Stimulated activated CD4-positive, alpha-beta T cell treated with anti-CD3 and anti-CD28 coated beads, Interleukin-1b, Interleukin-23, amount 100 ng/mL, for 24 hours (primary cell): ENCODE measurements at places on chromosomes 5 and 9.

DNA sequence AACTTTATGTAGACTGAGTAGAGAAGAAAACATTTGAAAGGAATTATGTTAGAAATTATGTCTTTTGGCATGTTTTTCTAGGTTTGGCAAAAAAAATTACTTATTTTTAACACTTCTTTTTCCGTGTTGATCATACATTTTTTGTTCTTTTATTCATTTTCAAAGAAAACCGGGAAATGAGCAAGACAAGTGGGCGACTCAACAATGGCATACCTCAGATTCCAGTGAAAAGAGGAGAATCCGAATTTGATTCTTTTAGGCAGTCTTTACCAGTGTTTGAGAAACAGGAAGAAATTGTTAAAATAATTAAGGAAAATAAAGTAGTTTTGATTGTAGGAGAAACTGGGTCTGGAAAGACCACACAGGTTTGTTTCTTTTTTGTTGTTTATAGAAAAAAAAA lies 12.9 kb downstream of the YTHDC2 start:
- DNase-seq, result no peak

GRCh38 chr5:77518304-77518703 lies 26.2 kb upstream of the WDR41 start:
- no peak for DNase-seq

- no peak for DNase-seq
Measured at GRCh38 chr5:56259002-56259511, 25.9 kb upstream of the ANKRD55 start.

DNA sequence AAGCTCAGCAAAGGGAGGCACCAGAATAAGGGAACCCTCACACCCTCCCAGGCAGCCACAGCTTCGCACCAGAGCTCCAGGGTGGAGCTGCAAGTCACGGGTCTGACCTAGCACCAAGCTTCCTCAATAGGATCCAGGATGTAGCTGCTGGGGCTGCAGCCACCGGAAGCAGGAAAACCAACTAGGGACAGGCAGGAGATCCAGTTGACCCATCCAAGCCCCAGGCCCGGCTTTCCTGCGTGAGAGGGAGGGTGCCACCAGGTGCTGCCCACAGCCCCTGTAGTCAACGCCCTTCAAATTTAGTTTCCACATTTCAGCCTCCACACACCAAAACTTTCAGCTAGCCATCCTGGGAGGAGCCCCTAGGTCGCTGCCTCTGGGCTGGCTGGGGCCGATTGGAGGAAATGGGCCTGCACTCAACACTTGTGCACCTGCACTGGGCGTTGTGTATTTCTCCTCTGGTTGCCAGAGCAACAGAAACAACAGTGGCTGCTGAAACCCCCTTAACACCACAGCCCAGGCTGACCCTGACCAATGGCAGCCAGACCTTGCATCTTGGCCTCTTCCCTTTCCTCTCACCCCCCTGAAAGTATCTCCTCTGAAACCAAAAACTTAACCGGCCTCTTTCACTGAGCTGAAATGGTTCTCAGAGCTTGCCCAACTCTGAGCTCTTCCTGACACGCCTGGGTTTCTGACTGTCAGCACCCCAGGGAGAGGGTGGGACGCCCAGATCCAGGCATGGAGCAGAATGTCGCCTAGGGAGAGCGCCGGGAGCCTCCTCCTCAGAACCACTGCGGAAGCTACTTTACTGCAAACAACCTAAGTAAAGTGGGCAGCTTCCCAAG lies 226.5 kb upstream of the MAP3K1 start:
- DNase-seq, result no peak

DNA sequence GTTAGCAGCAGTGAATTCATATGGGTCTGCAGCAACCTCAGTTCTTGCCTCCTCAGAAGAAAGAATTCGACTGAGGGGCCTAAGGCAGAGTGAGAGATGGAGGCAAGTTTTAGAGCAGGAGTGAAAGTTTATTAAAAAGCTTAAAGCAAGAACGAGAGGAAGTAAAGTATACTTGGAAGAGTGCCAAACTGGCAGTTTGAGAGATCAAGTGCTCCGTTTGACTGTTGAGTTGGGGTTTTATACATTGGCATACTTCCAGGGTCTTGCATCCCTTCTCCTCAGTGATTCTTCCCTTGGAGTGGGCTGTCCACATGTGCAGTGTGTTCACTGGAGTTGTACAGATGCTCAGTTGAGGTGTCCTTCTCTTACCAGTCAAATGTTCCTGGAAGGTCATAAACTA lies 203.6 kb downstream of the SPATA31D1 start:
- DNase-seq, result no peak

- DNase-seq, result no peak
Measured at GRCh38 chr5:10304932-10305331, 2.8 kb downstream of the CMBL start.

- no peak for DNase-seq
Measured at GRCh38 chr5:128764601-128765310, 200.5 kb upstream of the SLC27A6 start.

DNA sequence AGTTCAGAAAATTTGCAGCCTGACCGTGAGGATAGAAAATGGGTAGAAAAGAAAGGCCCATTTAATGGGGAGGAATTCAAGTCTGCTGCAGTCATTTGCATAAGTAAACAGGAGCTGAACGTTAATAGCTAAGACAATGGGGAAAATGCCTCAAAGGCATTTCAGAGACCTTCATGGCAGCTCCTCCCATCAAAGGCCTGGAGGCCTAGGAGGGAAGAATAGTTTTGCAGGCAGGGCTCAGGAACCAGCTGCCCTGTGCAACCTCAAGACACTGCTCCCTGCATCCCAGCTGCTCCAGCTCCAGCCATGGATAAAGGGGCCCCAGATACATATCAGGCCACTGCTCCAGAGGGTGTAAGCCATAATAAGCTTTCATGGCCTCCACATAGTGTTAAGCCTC lies 32.2 kb upstream of the CDH18 start:
- DNase-seq, result no peak

DNA sequence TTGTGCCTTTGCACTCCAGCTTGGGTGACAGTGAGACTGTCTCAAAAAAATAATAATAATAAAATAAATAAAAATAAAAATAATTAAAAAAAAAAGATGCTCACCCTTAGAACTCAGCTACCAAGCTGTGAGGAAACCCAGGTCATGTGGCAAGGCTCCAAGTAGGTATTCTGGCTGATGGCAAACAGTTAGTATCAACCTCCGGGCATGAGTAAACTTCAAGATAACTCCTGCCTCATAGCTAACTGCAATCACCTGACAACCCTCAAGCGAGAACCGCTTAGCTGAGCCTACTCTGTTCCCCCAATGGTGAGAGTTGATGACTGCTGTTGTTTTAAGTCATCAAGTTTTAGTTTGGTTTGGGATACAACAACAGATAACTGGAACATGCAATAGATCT lies 6.1 kb upstream of the SLC44A1 start:
- no peak for DNase-seq

- no peak for DNase-seq
Measured at GRCh38 chr5:136529081-136529480, 163.7 kb upstream of the TRPC7 start.

DNA sequence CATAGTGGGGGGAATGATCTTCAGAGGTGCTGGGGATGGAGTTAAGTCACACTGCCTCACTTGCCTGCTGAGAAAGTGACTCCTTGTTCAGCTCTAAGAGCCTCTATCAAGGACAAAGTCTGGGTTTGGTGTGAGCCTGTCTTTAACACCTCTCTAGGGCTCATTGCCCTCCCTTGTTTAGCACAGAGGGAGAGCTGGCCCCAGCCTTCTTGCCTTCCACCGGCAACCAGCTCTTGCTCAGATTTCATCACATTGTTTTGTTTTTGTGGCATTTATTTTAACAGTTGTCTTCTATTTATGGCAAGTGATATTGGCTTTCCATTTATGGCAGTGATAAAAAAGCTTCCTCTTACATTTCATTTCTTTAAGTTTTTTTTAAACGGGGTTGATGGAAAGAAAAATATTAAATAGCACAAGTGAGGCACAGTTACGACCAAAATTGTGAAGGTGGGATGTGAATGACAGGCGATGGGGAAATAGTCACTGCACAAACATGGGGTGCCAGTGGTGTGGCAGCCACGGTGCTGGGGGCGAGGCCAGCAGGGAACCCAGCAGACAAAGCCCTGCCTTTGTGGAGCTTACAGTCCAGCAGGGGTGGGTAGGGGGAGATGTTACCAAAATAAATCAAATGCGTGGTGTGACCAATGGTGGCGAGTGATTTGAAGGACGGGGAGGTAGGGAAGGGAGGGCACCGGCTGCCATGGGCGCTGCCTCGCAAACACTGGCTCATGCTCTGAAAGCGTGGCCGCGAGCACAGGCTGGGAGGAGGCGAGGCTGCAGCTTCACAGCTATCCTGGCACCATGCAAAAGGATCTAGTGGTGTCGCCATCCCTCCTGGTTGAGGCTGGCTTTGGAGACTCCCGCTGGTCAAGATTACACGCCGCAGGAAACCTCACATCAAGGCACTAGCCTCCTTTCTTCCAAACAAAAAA lies 21.2 kb upstream of the UNC5A start:
- DNase-seq, result no peak

DNA sequence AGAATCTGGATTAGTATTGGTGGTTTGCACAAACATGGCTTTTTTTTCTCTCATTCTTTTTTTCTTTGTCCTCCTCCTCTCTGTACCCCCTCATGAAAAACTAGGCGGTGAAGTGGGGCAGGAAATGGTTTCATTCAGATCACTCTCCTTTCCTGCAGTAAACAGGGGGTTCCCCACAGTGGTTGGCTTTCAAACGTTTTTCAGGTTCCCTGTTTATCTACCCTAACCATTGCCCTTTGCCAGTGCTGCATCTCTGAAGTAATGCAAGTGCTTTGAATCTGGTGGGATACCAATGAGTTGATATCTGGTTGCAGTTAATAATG lies 29.8 kb downstream of the NR4A3 start:
- no peak for DNase-seq

- no peak for DNase-seq
Measured at GRCh38 chr5:51838459-51838858, 455.2 kb downstream of the ISL1 start.

GRCh38 chr9:96078897-96079490 lies 203.5 kb downstream of the ERCC6L2 start:
- no peak for DNase-seq

GRCh38 chr5:124043456-124043855 lies 531.5 kb downstream of the CSNK1G3 start:
- DNase-seq, result no peak

GRCh38 chr9:131465401-131465800 lies 37.3 kb upstream of the POMT1 start:
- DNase-seq, result no peak

DNA sequence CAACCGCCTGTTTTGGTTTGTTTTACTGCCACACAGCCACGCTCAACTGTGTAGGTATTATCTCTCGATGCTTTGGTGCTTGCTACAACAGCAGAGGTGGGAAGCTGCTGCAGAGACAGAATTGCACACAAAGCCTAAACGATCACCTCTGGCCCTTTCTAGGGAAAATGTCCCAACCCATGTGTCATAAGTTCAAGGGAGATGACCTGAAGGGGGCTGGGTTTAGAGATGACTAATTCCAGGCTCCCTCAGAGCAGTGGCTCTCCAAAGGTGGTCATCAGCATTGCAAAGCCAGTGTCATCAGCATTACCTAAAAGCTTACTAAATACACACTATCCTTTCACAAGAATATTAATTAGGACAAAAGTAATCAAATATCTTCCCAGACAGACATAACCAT lies 10.9 kb downstream of the ZNF622 start:
- DNase-seq, result no peak

DNA sequence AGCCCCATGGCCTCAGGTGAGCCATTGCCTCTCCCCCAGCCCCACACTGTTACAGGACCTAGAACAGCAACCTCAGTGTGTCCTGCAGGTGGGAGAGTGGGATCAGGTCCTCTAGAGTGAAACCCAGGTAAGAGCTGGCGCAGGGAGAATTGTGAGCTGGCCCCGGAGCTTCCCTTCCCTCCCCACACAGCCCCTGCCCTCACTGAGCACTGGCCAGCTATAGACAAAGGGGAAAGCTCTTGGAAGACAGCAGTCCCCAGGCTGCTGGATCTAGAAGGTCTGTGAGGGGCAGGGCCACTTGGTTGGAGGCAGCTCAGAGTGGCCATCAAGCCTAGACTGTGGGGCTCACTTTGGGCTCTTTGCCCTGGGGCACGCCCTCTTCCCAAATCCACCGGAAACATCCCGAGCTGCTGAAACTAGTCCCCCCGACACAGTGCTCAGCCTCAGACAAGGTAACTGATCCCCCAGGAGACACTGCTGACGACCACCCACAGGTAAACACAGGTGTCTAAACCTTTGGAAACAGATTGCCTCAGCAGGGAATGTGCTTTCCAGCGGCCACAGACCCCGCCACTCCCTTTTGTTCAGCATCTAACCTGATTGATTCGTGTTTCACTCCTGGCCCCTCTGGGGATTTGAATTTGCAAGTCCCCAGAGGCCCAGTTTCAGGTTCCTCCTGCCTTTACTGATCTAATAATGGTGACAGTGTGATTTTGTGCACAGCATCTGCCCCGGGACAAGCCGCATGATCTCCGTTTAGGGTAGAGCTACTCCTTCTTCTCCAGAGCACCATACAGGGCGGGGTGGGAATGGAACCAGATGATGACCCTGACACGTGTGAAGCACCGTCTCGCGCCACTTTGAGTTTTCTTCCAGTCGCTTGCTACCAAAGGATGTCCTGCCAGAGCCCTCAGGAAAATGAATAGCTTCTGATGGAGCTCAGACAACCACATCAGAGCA lies 42.2 kb upstream of the ADAMTS2 start:
- no peak for DNase-seq

DNA sequence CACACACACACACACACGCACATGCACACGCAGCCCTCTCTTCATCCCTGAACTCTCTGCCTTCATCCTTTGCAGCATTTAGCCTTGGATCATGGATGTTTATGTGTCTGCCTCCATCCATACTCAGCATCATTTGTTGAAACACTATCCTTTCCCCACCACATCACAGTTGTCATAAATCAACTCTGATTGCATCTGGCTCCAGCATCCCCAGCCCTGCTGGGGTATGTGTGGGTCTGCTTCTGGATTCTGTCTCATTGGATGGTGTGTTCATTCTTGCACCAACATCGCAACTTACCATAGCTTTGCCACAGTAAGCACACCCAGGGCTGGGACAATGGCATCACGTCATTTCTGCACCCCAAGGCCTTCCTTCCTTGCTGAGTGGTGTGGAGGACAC lies 175.4 kb downstream of the RGS3 start:
- DNase-seq, result no peak

DNA sequence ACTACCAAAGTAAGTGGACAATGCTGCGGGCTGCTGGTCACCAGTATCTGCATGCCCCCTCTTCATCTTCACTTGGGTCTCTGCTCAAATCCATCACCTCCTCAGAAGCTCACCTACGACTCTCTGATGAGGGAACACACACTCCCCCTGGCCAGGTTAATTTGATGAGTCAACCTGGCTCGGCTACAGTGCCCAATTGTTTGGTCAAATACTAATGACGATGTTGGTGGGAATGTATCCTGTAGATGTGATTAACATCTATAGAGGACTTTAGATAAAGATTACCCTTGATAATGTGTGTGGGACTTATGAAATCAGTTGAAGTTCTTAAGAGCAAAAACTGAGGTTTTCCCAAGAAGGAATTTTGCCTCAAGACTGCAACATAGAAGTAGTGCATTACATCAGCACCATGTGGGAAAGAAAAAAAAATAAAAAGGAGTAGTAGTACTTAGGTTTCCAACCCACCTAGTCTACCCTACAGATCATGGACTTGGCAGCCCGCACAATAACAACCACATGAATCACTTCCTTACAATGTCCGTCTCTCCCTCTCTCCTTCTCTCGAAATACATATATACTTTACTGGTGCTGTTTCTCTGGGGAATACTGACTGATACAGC lies 467.3 kb downstream of the DNAH5 start:
- no peak for DNase-seq
